Activated CD8-positive, alpha-beta memory T cell treated with anti-CD3 and anti-CD28 coated beads for 24 hours (primary cell): ENCODE measurements at places on chromosomes 12 and 14.

DNA sequence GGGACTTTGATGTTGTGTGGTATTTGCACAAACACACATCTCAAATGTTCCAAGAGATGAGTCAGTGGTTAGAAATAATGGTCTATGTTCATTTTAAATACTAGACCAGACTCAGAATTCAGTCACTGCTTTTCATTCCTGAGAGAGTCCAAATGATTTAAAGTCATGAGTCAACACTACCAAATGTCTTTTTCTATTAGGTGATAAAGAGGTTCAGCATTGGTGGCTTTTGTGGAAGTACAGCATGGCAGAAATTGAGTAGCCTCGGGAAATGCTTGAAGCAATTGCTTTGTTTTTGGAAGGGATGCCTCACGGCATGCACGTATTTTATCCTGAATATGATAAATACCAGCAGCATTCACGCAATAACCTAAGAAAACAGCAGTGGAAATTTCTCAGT, 115.7 kb downstream of the DIO2 start:
- DNase-seq = no peak

DNA sequence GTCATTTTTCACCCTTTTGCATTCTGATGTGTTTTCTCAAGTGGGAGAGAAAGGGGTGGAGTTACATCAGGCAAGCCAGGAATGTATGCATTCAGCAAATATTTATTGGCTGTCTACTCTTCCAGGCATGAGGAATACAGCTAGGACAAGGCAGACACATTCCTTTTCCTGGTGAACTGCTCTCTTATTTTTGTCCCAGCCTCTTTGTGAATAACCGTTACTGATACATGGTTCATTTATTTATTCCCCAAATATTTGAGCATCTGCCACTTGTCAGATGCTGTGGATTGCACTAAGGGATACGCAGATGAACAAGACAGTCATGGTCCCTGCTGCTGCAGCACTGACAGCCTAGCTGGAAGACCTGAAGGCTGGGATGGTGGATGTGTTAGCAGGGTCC, 6.1 kb downstream of the PELI2 start:
- DNase-seq = no peak

GRCh38 chr12:726281-727140, 25.9 kb upstream of the WNK1 start:
- peak; percentile 52 for DNase-seq

GRCh38 chr14:31219169-31219568, 11.6 kb upstream of the HECTD1 start:
- no peak for DNase-seq

GRCh38 chr12:40444174-40444573, 219.4 kb downstream of the LRRK2 start:
- no peak for DNase-seq

DNA sequence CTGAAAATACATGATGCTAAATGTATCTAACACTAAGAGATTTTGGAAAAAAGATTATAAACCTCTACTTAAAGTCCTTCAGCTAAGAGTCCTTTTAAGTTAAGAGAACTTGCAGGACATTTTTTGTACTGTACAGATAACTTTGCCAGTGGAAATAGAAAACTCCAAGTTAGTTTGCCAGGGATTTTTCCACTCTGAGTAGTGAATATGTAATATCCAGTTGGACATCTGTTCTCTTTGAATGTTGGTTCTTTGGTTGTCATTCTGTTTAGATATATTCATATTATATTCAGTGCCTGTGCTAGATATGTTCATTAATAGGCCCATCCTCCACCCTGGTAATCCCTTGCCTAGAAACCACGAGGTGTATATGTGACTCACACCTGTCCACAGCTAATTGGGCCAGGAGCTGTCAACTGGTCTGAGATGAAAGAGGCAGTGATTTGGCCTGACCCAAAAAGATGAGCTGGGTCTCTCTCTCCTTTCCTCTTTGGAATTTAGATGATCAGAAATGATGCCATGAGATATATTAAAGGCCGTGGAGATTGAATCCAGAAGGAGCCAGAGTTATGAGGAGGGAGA, 261.0 kb upstream of the LRIG3 start:
- no peak for DNase-seq

DNA sequence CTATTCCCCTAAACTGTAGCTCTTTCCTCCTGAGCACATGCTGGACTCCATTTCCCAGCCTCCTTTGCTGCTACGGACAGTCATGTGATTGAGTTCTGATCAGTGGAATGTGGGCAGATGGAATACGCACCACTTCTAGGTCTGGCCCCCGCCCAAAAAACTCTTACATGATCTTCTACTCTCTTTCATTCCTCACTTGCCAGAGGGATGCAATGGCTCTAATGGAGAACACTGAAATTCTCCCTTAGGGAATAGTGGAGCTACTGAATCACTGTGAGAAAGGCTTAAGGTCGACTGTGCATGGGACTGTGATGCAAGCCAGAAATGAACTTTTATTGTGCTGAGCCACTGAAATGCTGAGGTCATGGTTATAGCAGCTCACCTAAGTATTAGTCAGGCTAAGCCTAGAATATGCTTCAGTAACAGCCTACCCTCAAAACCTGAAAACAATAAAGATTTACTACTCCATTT, 13.0 kb upstream of the TMED2 start:
- DNase-seq = no peak

- DNase-seq = no peak
Observed at GRCh38 chr12:70418101-70418500, 52.0 kb downstream of the KCNMB4 start.

DNA sequence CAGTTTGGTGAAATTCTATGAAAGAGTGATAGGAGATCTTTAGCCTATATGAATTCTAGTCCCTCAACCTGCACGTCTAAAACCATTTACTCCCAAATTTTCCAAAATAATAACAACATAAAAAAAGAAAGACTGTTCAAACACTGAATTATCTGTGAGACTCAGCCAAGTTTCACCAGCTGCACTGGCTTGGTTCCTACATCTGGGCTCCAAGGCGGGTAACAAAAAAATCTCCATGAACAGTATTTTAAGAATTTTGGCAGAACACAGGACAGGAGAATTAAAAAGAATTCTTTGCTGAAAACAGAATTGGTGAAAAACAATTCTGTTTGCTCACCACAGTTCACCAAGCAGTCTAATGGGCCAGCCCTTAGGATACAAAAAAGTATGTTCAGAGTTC, 536.8 kb upstream of the ATP2B1 start:
- DNase-seq = no peak

- DNase-seq = no peak
Observed at GRCh38 chr14:102317564-102318248, 1.8 kb upstream of the ZNF839 start.
